ENCODE measurements at places on chromosomes 6 and 20.

DNA sequence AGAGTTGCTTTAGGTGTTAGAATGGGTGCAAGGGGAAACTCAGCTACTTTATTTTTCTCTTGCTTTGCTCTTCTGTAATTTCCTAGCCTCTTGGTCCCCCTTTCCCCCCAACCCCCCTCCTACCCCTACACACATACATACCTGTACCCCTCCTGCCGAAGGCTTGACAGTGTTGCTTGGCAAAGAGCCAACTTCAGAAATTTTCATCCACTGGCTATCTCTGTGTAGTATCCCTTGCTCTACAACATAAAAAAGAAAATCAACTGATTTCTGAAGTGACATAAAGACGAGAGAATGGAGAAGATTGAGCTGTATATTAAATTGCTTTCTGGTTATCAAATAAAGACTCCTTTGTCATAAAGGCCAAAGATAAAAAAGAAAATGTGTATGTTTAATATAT lies 498.1 kb upstream of the SOX4 start:
- DNase-seq: no peak

DNA sequence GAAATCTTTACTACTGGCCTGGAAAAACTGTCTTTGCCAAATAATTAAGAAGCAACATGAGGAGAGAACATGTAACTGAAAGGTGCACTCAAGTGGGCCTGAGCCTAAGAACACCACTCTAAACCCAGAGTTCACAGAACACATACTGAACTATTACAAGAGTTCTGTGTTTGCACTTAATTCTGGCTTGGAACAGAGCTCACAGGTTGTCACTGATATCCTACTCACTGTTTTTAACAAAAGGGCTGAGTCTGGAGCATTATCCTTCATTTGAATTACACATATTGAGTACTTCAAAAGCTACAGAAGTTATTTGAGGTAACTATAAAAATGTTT lies 164.7 kb downstream of the OGFRL1 start:
- no peak for DNase-seq

GRCh38 chr20:13455713-13456112 lies 183.0 kb downstream of the TASP1 start:
- no peak for DNase-seq

GRCh38 chr6:46080111-46080510 lies 49.7 kb upstream of the ENPP4 start:
- no peak for DNase-seq

GRCh38 chr6:124812067-124812466 lies 150.2 kb upstream of the RNF217 start:
- no peak for DNase-seq

All from stimulated activated CD4-positive, alpha-beta T cell treated with anti-CD3 and anti-CD28 coated beads, Interleukin-15, amount 100 ng/mL, for 48 hours (primary cell).